ENCODE measurements at places on chromosomes 16 and 17.

- DNase-seq, result no peak
Measured at GRCh38 chr16:66848172-66848571, 4.0 kb downstream of the CA7 start.

DNA sequence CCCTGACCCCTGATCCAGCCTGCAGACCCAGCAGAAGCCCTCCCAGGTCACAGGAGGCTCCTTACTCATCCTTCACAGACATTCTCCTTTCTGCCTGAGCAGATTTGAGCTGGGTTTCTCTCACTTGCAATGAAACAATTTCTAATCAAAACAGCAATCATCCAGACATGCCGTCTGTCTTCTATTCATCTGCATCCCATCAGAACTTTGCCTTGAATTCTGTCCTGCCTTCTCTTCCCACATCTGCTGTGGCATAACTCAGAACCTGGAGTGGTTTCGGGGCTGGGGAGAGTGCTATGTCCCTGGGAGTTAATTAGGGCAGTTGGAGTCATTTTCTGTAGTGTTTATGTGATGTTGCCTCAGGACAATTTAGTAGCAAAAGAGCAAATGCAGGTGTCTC, 278.6 kb downstream of the CBLN1 start:
- DNase-seq, result no peak

GRCh38 chr17:75970626-75971025, 8.3 kb downstream of the ACOX1 start:
- no peak for DNase-seq

DNA sequence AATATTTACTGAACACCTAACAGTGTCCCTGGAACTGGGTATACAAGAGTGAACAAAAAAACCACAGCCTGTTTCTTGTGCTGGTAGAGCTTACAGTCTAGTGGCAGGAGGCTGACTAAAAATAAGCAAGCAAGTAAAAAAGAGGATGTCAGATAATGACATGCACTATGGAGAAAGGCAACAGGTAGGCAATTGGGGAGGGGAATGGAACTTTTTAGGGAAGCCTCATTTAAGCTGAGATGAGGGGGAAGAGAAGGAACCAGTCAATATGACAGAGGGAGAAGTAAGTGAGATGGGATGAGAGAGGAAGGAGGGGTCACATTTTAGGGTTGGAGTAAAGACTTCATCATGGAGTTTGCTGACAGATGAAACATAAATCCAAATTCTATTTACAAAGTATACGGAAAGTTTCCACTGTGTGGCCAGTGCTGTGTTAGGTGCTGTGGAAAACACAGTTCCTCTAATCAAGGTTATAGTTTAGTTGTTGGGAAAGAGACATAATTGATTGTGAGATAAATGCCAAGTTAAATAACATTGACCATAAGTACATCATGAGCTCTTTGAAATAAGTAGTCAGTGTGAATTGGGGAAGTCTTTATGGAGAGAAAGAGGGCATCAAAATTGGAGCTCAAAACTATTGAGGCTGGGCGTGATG, 251.4 kb downstream of the FTO start:
- DNase-seq, result no peak

- no peak for DNase-seq
Measured at GRCh38 chr17:33704856-33705255, 411.8 kb upstream of the ASIC2 start.

- no peak for DNase-seq
Measured at GRCh38 chr17:9116311-9116835, 95.1 kb downstream of the NTN1 start.

DNA sequence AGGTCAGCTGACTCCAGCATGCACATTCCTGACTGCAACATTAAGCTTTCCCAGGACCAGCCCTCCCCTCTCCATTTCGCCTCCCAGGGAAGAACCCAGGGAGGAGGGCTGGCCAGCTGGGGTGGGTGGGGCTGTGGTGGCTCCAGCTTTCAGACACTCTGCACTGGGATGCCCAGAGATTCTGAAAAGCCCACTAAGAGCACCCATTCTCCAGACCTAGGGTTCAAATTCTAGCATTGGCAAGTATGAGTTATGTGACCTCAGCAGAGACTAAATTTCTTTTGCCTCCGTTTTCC, 7.8 kb downstream of the DLX3 start:
- no peak for DNase-seq

DNA sequence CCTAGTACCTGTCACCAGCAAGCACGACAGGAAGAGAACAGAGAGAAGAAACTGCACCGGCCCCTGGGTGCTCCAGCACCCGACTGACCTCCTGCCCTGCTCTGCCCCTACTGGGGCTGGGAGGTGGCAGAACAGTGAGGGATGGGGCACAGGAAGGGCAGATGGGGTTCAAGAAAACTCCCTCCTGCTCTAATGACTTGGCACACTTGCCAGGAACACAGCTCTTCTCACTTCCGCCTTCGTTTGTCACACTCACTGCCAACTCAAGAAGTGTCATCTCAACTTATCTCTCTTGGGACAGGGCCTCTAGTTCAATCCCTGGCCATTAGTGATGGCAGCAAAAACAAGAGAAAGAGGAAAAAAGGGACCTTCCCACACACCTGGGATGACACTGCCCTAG, 42.7 kb upstream of the ICAM2 start:
- no peak for DNase-seq

Data from HuH-7.5 (cell line).